ENCODE measurements at places on chromosomes 4 and X.

GRCh38 chrX:152822383-152823086, 8.0 kb downstream of the CETN2 start:
- DNase-seq: no peak

GRCh38 chr4:71389149-71389827, 50.5 kb downstream of the SLC4A4 start:
- no peak for DNase-seq

DNA sequence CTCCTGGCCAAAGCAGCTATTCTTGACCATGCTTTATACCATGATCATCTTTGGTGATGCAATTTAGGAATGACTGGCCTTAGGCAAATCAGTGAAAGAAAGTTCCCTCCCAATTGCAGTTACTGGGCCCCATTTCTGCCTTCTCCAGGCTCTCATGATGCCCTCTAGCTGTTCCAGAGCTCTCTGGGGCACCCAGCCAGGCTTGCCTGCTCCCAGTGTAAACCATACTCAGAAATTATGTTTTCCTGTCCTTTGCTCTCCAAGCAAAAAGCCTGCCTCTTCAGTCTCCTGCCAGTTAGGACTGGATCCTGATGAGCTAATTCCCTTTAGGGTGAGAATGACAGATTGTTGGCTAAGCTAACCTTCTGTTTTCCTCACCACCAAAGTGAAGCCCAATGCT, 85.3 kb upstream of the RBPJ start:
- no peak for DNase-seq

DNA sequence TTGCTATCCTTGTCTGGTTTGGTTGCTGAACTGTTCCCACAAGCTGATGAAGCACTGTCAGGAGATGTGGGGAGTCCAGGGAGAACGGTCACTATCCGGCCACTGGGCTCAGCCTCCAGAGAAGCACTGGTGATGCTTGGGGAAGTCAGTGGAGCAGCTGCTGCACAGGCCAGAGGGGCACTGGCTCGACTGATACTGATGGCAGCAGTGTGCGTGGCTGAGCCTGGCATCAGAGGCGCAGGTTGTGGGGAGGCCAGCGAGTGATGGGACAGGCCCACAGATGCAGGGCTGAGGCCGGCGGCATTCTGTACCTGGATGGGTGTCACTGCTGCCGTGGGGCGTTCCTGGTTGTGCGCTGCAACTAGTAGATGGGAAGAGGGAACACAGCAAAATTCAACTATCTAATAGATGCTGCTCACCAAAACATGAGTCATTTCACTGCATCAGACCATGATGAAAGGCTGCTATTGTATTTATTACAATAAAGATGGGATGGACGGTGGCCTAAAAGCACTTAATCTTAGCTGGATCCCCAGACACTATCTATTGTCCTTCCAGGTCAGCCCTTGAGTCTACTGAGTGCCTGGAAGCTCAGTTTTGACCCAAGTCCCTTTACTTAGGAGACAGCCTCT, 106.3 kb upstream of the CBR4 start:
- DNase-seq: no peak

- DNase-seq: no peak
Observed at GRCh38 chr4:38611676-38612075, 52.3 kb upstream of the KLF3 start.

Data from stimulated activated CD8-positive, alpha-beta memory T cell treated with anti-CD3 and anti-CD28 coated beads, Interleukin-2, amount 100 ng/mL, for 1 hour (primary cell).